GM18507 (cell line): ENCODE measurements at places on chromosomes 7 and 10.

- DNase-seq = no peak
Measured at GRCh38 chr7:132528695-132529094, 47.6 kb downstream of the PLXNA4 start.

- DNase-seq = no peak
Measured at GRCh38 chr10:118969014-118969413, 60.5 kb upstream of the NANOS1 start.

DNA sequence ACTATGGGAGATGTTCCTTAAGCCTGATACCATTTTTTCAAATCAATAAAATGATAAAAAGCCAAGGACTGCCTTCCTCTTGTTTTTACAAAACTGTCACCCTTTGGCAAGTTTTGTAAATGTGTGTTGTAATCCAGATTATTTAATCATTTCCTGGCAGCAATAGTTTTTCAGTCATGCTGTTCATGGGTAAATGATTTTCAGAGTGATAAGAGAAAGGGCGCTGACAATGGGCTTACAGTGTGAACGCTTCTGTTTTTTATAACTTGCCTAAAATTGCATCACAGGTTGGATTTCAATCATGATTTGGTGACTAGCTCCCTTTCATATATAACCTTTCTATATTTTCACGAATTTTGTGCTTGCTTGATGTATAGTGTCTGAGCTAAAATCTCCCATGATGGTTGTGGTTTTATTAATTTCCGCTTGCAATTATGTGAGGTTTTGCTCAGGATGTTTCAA, 19.0 kb upstream of the DMBT1 start:
- no peak for DNase-seq

- DNase-seq = no peak
Measured at GRCh38 chr10:69856601-69857166, 55.0 kb downstream of the COL13A1 start.

GRCh38 chr10:45419676-45420025, 45.6 kb downstream of the ALOX5 start:
- DNase-seq = no peak

DNA sequence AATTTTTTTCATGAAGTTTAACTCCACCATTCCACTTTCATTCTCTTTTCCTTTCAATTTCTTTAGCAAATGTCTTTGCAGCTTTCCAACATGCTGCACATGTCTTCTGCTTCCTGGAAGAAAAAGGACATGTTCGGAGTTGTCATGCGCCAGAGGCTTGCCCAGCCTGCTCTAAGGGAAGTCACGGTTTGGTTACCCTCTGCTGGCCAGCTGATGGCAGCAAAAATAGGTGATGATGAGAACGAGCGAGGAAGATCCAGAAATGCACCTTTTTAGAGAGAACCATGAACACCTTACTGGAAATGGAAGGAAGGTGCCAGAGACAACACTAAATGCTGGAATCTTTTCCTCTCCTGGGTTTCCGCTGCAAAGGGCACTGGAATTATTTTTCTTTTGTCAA, 4.9 kb upstream of the ZSCAN21 start:
- peak; percentile 17 for DNase-seq
